NCI-H748 treated with DMSO at 0.1 percent for 48 hours (cell line): ENCODE measurements at places on chromosomes 2 and 18.
A peak's percentile ranks its signal among the peaks of the same experiment; 100 is the strongest.

DNA sequence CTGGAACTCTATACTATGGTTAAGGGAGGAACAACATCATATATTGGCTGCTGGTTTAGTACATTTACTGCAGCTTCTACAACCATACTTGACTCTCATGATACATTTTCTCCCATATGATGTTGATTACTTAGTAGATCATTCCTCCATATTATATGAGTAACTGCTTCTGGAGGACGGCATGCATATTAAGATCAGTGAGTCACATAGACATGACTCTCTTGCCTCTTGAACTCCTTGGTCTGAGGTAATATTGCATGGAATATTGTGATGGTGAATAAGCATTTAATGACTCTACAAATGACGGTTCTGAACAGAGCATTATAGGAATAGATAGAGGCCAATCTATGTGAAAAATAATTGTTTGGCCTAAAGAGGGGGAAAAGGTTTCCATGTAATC lies 418.8 kb upstream of the SPHKAP start:
- no peak for DNase-seq

DNA sequence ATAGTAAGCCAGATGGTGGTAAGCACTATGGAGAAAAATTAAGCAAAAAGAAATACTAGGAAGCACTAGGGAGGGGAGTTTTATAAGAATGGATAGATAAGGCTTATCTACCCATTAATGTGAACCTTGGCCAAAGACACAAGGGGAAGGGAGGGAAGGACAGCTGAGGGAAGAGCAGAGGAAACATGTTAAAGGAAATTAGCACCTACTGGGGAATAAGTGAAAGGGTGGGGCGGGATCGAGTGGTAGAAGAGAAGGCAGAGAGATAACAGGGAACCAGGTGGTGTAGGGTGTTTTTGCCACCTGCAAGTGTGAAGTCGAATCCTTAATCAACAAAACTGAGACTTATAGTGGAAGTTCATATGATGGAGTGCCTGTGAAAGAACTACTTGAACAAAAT lies 1.7 kb downstream of the UNC80 start:
- DNase-seq = peak; percentile 81

DNA sequence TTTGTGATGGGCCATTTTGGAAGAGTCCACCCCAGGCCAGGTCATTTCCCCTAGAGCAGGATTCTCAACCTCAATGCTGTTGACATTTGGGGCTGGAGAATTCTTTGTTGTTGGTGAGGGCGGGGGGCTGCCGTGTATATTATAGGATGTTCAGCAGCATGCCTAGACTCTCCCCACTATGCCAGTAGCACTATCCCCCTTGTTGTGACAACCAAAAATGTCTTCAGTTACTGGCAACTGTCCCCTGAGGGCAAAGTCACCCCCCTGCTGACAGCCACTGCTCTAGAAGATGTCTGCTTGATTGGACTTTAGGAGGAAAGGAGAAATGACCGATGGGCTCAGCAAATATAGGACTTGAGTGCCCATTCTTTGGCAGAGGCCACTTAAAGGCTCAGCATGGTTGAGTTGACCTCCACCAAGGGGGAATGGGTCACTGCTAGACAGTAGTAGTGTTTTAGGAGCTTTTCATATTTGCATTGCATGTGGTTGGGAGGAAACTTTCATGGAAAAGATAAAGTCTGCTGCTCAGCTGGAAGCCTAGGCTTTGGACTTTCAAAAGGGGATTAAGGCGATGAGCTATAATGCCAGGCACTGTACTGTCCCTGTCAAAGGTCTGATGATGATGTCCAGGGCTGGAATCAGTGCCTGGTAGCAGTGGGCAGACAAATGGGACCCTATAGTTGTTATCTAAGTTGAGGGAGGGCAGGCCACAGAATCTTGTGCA lies 61.1 kb upstream of the MCFD2 start:
- DNase-seq = no peak

- DNase-seq = no peak
These were observed 520.0 kb upstream of the TCF4 start for GRCh38 chr18:56107821-56108477.

- DNase-seq = no peak
These were observed 18.3 kb upstream of the BMP10 start for GRCh38 chr2:68889500-68889899.

GRCh38 chr2:240469239-240469636 lies 33.8 kb downstream of the GPC1 start:
- DNase-seq = no peak

GRCh38 chr2:238139196-238140039 lies 950 bp downstream of the KLHL30 start:
- no peak for DNase-seq

DNA sequence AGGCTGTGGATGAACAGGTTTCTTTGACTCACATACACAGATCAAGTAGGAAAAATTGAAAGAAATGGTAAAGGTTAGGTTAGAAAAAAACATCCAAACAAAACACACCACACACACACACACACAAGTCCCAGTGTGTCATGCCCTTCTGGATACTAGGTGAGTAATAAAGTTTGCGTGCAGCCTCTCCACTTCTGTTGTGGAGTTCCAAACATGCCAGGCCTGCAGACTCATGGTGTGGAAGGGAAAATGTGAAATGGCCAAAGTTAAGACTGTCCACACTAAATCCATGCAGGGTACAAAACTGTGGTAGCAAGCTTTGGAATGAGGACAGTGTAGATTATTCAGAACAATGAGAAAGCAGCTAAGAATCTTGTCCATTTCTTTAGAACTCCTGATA lies 114.6 kb downstream of the IKZF2 start:
- no peak for DNase-seq

GRCh38 chr2:155310589-155310988 lies 612.1 kb downstream of the KCNJ3 start:
- DNase-seq = peak; percentile 75

DNA sequence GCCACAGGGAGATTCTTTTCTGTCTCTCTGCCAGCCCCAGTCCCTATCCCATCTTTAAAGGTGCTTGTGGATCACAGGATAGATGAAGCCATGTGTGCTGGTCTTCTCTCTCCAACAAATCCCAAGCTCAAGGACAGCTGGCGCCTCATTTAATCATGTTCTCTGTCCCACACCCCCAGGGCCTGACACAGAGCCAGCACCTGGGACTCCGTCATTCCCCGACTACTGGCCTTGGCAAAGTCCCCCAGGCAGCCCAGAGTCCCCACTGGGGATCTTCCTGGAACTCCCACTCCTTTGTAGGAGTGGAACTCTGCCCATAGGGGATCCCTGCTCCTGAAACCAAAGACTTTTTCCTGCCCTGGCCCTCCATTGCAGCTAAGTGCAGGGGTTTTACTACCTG lies 60.8 kb downstream of the MTHFD2 start:
- DNase-seq = no peak

DNA sequence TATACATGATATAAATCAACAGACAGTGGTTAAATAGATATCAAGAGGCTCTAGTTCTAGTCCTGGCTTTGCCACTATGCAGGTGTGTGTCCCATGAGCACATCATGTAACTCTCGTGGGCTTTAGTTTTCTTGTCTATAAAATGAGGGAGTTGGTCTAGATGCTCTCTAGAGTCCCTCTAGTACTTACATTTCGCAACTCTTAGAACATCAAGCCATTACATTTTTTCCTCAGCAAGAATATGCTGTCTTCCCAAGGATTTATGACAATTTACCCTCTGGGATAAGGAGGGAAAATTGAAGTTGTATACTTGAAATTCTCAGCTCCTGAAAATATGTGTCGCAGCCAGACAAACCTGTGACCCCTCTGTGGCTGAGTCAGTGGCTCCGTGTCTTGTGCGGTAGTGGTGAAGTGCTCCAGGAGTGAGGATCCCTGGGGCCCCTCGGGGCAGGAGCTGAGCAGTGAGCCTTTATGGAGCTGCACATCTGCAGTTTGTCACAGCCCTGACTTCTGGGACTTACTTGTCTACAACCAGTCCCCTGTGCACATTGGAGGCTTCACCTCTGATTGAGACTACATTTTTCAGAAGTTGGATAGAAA lies 6.8 kb downstream of the PKP4 start:
- no peak for DNase-seq

DNA sequence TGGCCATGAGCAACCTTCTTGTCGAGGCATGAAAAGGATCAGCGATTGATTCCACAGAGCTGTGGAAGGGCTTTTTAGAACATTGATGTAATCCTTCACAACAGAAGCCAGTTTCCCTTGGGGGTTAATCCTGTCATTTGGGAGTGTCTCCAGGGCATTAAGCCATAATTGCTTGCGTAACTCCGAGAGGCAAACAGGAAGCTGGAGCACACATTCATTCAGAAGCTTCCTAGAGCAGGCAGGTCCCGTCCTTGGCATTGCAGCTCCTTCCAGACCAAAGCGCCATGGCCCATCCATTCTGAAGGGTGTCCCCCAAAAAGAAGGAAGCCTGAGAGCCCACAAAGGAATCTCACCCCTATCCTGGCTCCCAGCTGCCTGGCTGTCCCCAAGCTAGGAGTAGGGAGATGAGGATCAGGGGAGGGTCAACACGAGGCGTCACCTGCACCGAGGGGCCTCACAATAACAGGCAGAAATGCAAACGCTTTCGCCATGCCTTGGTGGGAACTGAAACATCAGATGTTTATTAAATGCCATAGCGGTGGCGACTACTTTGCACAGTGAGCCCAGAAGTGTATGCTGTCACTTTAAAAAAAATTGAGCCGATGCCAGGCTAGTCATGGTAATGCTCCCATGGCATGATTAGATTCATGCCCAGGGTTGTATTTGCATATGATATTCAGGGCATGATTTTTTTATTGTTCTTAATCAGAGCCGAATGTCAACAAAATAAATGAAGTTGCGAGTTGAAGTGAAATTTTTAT lies 339.4 kb downstream of the BCL11A start:
- DNase-seq = no peak

DNA sequence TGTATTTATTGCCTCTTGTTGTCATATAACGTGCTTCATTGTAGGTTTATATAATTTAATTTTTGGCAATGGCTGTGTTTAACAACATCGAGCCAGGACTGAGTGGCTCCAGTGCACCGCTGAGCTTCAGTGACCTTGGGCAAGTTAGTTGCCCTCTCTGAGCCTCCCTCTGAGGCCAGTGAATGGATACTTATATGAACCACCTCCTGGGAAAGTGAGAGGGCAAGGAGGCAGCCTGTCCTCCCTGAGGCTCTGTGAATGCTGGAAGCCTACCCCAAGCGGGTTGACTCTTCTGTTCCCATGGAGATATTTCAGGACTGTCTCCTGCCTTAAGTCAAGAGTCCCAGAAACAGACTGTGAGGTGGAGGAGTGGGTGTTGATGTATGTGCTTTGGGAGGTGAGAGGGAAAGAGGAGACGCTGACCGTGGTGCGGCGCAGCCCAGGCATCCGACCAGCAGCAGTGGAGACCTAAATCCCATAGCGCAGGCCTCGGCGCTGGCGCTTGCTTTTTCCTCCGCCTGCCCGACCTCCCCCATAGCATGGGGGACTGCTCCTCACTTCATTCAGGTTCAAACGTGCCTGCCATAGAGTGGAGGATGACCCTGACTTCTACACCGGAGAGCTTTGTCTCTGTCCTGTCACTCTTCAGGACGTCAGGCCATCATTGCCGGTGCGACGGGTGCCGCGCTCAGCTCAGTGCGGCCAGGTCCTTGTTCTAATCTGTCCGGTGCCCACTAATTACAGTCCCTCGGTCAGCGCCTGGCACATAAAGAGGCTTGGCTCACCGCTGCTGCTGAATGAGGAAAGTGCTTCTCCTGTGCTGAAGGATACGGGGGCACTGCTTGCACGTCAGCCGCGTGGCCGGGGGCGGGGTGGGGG lies 167.3 kb upstream of the HS6ST1 start:
- DNase-seq = no peak

- DNase-seq = no peak
These were observed 62.5 kb upstream of the UBXN4 start for GRCh38 chr2:135679125-135679524.

DNA sequence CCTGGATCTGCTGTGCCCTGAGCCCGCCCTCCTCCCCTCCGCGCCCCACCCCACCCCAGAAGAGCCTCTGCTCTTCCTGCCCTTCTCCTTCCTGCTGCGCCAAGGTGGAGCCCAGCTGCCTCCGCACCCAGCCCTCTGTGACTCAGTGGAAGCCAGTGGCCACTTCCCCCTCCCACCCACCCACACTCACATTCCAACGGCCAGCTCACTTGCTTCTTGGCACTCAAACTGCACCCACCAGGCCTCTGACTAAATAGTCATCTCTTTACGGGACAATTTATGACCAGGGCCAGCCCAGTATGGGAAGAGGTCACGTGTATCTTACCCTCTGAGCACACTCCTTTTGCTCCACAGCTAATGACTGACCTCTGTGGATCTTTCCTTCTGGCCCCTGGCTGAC lies 150.4 kb upstream of the SLC1A4 start:
- no peak for DNase-seq

DNA sequence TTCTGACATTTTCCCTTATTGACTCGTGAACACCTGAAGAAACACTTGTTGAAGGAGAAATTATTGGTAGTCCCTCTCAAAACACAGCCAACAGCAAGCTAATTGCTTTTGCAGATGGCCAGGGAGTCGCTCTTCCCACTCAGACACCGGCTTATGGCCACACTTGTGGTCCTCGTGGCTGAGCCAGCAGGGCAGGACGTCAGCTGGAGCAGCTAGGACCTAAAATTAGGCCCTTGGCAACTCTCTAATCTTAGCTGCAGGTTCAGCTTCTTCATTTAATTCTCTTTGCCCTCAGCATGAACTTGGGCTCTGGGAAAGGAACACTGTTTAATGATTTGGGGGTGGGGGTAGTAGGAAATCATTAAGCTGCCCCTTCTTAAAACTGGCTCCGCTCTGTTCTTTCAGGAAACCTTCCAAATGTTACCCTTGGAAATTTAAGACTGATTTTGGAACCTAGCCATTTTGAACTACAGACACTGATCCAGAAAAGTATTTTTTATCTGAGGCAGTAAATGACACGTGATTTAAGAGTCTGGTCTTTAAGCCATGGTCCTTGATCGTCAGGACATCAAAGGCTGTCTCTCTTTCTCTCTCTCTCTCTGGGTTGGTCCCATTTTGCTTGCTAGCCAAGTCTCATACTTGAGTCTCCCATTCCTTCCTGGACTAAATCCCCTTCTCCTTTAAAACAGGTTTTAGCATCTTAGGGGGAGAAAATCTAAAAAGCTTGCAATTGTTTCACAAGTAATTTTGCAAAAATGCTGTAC lies 77.5 kb downstream of the CDK15 start:
- no peak for DNase-seq

DNA sequence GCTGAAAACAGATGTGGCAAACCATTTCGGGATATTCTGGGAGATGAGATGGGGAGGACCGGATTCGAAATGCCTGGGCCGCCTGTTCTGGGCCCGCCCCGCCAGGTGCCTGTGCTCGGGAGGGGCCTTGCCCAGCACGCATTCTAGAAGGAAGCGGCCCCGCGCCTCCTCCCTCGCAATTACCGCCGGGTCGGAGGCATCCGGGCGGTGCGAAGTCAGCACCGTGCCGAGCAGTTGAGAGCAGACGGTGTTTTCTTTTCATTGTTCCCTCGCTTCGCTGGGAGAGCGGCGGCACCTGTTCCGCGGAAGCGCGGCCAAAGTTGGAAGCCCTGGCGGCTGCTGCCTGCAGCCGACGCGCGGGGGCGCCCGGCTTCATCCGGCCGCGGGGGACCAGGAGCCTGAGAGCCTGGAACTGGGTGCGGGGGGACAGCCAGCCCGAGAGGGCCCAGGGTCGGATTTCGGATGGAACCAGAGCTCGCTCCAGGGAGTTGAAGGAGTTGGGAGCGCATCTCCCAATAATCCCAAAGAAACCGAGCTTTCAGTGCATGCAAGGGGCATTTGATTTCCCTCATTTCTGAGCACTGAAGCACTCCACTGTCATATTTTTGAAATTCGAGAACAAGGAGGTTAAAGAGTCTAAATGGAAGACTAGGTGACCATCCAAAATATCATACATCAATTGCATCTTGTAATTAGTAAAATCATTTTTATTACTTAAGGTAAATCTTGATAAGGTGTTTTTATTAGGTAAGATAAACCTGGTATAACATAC lies 241.8 kb upstream of the RAB12 start:
- peak; percentile 84 for DNase-seq
